ENCODE measurements at places on chromosomes 3 and 15.

DNA sequence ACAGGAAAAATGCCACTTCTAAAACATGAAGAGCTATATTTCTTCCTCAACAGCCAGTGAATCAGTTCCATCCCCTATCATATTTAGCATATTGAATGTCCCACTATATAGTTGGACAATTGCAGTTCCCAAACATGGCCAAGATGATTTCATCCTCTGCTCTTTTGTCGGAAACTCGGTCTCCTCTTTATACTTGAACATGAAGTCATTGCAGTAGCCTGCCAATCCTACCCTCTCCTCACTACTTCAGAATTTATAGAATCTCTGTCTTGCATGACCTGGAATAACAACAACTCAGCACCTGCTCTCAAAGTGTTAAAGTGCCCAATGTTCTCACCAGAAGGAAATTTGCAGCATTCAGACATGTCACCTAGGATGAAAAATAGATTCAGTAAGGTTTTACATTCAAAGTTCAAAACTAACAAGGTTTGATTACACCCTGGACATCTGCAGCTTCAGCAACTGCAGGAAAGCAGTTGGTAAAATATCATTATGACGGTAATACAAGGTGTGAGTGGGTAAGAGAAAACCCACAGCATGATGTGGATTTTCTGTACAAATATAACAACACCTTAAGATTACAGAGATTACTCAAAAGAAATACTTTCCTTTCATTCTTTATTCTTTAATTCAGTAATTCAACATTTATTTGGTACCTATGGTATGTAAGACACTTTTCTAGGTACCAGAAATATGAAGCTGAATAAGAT, 52.5 kb downstream of the TP63 start:
- DNase-seq: no peak

GRCh38 chr15:95025924-95026728, 794.8 kb downstream of the MCTP2 start:
- DNase-seq: peak; percentile 69

GRCh38 chr3:71107926-71108325, 475.6 kb downstream of the FOXP1 start:
- peak; percentile 68 for DNase-seq

DNA sequence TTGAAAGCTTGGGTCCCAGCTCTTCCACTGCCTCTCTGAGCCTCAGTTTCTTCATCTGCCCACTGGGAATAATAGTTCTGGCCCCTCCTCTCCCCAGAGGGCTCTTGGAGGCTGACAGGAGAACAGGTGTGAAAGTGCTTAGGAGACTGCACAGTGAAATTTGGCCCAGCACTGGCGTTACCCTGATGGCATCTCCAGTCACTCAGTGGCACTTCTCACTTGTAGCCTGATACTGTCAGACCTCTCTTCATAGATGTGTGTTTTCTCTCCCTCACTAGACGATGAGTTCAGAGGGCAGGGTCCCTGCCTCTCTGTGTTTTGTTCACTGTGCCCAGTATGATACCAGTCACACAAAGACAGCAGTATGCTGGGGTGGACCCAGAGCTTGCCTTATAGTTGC, 22.2 kb upstream of the IGDCC3 start:
- DNase-seq: no peak

DNA sequence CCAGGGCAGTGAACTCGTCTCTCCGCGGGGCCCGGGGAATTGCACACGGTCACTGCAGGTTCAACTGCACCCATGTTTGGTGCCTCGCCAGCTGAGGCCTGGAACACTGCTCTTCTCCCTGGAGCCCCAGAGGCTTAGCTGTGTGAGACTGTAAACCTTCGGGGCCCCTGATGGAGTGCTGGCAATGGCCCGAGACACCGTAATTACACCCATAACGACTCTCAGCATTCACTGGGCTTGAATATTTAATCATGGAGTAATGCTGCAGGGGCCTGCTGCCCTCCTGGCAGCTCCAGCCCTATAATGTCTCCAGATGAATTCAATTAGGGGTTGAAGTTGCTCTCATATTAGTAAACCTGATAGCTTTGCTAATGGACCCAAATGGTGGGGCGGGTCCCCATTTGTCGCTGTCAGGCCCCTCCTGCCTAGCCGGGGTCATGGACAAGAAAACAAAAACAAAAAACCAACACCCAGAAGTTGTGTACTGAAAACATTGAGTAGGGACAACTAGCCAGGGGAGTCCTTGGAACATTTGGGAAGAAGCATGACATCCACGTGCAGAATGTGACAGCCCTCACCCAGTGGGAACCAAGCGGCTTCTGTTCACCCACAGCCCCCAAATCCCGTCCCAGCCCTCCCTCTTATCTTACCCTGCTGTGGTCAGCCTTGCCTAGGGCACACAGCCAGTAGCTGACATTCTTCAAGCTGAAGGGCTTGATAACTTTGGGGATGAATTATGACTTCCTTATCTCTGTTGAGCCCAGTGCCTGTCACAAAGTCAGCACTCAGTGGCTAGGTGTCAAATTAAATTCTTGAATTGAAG, 74.3 kb upstream of the SCN5A start:
- DNase-seq: no peak

GRCh38 chr3:11713171-11713570, 69.5 kb upstream of the VGLL4 start:
- DNase-seq: no peak

DNA sequence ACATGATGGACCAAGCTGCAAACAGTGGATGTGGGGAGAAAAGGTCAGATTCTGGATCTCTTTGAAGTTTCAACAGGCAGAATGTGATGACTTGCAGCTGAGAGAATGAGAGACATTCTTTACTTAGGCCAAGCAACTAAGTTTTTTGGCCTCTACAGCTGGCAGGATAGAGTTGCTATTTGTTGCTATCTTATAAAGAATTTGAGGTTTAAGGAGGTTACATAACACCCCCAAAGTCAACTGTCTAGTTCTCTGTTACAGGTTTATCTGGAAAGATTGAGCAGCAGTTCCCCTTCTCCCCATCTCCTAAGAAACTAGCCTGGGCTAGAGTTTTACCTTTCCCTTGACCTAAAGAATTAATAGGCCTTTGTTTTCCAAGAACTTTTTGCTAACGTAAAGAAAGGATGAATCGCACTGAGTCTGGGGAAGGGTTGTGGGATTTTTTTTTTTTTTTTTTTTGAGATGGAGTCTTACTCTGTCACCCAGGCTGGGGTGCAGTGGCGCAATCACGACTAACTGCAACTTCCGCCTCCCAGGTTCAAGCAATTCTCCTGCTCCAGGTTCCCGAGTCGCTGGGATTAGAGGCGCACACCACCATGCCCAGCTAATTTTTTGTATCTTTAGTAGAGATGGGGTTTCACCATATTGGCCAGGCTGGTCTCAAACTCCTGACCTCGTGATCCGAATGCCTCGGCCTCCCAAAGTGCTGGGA, 26.6 kb upstream of the SLMAP start:
- DNase-seq: no peak

DNA sequence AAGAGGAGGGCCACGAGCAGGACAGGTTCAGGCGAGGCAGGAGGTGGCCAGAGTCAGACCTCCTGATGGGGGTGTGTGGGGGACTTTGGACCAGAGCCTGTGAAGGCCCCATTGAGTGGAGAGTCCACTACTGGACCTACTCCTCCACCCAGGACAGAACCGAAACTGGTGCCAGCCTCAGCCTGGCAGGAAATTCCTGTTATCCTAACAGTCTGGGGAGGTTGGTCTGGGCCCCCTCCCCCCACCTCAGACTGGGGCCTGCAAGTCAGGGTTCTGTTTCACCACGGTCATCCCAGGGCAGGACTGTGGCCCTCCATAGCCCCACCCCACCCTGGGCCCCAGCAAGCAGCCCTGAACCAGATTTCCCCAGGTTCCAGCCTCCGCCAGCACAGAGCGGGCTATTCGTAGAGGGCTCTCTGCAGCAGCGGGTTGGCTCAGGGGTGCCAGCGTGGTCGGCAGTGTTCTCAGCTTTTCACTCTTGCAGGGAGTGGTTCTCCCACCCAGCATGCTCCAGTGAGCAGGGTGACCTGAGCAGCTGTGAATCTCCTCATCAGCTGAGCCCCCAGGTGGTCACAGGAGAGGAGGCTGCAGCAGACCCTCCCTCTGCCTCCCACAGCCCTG, 217.3 kb downstream of the TBC1D2B start:
- no peak for DNase-seq

DNA sequence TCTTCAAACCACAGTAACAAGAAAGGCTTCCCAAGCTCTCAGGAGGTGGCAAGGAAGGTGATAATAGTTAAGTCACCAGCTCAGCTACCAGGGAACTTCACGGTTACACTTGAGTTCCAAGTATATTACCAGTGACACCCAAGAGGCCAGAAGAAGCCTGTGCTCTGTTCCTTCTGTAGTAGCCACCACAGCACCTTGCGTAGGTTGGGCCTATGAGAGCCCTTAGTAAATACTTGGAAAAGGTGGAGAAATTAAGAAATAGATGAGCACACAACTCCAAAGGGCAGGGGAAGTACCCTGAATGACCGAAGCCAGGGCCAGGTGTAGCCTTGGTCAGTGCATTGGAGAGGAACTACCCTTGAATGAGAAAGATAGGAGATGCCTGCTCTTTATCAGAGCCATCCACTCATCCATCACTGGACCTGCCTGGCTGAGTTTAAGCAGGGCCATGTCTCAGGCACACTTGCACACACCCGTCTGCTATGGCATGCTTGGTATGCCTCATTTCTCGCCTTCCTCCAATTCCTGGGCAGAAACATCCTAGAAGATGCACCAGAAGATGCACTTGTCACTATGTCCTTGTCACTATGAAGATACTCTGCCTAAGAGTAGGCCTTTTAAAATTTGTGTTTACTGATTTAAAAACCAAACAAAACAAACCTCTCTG, 32.6 kb upstream of the NDUFB4 start:
- DNase-seq: no peak

DNA sequence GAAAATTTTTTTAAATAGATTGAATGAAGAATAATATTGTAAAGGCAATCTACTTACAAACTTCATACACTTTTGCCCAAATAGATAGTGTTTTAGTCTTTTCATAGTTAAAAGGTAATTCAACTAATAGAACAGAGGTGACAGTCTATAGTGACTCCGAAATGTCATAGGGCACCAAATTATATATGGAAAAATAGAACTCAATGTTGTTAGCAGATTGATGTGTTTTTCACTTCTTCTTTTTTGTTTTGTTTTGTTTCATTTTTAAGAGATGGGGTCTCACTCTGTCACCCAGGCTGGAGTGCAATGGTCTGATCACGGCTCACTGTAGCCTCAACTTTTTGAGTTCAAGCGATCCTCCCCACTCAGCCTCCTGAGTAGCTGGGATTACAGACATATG, 721 bp downstream of the CSTA start:
- no peak for DNase-seq

- no peak for DNase-seq
Measured at GRCh38 chr3:2096216-2096615, 2.5 kb upstream of the CNTN4 start.

DNA sequence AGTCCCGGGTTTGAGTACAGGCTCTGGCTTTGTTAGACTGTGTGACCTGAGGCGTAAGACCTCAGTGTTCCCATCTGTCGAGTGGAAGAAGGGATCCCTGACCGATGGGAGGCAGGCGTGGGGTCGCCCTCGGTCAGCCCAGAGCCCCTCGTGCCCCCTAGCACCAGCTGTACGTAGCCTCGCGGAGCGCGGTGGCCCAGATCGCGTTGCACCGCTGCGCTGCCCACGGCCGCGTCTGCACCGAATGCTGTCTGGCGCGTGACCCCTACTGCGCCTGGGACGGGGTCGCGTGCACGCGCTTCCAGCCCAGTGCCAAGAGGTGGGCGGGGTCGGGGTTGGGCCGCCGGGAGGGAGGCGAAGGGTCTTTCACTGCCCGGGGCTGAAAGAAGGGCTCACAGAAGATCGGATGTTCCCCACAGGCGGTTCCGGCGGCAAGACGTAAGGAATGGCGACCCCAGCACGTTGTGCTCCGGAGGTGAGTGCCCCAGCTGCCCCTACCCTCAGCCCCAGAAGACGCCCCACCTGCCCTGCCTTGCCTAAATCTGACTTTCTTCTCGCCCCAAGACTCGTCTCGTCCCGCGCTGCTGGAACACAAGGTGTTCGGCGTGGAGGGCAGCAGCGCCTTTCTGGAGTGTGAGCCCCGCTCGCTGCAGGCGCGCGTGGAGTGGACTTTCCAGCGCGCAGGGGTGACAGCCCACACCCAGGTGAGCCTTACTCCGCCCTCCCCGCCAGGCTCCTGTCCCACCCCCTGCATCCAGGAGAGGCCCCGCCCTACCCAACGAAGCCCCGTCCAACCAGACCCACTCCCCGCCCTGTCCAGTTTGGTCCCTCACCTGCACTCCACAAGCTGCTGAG, 3.5 kb upstream of the LSMEM2 start:
- DNase-seq: no peak

DNA sequence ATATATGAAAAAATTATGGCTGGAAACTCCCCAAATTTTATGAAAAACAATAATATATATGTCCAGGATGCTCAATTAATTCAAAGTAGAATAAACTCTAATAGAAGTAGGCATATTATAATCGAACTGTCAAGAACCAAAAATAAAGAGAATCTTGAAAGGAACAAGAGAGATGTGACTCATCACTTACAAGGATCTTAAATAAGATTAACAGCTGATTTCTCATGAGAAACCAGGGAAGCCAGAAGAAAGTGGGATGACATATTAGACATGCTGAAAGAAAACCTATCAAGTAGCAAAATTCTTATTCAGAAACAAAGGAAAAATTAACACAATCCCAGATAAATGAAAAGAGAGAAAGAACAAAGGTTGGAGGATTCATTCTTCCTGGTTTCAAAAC, 66.8 kb downstream of the FAIM start:
- peak; percentile 44 for DNase-seq

DNA sequence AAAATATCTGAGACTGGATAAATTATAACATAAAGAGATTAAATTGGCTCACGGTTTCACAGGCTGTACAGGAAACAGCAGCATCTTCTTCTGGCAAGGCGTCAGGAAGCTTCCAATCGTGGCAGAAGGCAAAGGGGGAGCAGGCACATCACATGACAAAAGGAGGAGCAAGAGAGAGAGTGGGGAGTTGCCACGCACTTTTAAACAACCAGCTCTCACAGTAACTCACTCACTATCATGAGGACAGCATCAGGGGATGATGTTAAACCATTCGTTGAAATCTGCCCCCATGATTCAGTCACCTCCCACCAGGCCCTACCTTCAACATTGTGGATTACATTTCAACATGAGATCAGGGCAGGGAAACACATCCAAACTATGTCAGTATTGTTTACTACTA, 114.5 kb upstream of the SPATA16 start:
- DNase-seq: no peak

DNA sequence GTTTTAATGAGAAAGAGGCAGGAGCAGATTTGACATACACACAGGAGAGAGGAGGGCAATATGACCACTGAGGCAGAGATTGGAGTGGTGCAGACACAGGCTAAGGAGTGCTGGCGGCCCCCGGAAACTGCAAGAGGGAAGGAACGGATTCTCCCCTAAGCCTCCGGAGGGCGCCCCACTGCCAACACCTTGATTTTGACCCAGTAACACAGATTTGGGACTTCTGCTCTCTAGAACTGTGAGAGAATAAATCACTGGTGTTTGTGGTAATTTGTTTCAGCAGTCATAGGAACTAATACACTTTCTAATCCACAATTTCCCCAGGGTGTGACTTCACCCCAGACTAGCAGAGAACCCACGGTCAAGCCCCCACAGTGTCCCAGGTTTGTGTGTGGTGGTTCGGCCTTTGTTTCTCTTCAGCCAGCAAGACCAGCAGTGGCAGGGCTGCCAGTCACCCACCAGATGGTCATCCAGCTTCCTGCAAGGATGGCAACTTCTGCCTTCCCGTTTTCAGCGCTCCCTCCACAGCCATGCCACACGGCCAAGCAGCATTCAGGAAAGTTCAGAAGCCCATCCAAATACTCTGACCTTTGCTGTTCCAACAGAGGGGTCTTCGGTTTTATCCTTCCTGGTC, 23.6 kb upstream of the TSPAN3 start:
- DNase-seq: no peak

GRCh38 chr15:44489464-44489863, 47.5 kb upstream of the EIF3J start:
- DNase-seq: peak; percentile 91

Data from fibroblast of mammary gland (primary cell).